ENCODE measurements at places on chromosomes 2 and 18. TPM values are rescaled to one million over a fixed set of nuclear protein-coding genes. Genes with fewer than 3 reads are reported as not detected.

C1GALT1C1L gene
- 0.68 TPM for total RNA-seq

VWC2L gene
- total RNA-seq: not detected

HSPE1 gene
- total RNA-seq: 32.8 TPM

DNAH6 gene
- total RNA-seq: 3.2 TPM

ERFE gene
- 5.9 TPM for total RNA-seq

ZNF385B gene
- total RNA-seq: 2.8 TPM

CAPN14 gene
- not detected for total RNA-seq

KLHL41 gene
- total RNA-seq: 4.9 TPM

DNAJC5G gene
- 0.33 TPM for total RNA-seq

ARHGAP15 gene
- 10.8 TPM for total RNA-seq

- no peak for DNase-seq
Measured at GRCh38 chr2:13141315-13141714, 424.6 kb downstream of the TRIB2 start.

DNA sequence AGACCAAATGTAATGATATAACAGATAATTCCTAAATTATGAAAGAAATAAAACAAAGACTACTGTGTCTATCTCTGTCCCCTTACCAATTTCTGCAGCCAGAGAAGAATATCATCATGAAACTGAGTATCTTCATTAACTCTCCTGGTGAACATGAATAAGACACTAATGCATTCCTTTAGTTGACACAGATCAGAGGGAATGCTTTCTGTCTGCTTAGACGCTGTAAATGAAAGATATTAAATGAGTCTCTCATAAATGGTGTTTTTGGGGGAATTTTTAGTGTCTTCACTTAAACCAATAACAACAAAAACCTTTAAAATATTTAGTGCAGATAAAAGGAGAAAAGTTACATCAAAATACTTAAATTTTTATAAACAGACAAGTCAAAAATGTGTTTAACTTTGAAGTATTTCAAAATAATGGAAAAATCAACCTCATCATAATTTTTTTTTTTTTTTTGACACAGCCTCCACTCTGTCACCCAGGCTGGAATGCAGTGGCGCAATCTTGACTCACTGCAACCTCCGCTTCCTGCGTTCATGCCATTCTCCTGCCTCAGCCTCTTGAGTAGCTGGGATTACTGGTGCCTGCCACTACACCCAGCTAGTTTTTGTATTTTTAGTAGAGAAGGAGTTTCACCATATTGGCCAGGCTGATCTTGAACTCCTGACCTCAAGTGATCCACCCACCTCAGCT, 16.0 kb downstream of the EPG5 start:
- DNase-seq: no peak

GRCh38 chr2:173028671-173029070, 47.0 kb upstream of the MAP3K20 start:
- no peak for DNase-seq

- DNase-seq: no peak
Measured at GRCh38 chr18:10374636-10375293, 79.7 kb upstream of the APCDD1 start.

DNA sequence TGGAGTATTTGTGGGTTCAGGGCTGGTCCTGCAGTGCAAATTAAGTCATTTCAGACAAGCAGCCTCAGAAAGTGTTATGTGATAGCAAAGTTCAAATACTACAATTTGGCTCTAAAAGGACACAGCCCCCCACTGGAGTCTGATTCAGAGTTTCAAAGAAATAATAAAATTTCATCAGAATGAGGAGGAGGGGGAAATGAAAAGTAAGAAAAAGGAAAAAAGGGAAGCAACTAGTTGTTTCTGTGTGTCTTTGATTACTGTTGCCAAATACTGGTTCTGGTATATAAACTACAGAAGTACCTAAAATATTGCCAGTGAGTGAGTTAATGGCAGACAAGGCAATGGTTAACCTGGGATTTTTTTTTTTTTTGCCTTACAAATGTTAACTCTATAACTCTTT, 773.9 kb downstream of the BCL11A start:
- DNase-seq: no peak

GRCh38 chr2:53768242-53768542, 588 bp downstream of the CHAC2 start:
- no peak for DNase-seq

DNA sequence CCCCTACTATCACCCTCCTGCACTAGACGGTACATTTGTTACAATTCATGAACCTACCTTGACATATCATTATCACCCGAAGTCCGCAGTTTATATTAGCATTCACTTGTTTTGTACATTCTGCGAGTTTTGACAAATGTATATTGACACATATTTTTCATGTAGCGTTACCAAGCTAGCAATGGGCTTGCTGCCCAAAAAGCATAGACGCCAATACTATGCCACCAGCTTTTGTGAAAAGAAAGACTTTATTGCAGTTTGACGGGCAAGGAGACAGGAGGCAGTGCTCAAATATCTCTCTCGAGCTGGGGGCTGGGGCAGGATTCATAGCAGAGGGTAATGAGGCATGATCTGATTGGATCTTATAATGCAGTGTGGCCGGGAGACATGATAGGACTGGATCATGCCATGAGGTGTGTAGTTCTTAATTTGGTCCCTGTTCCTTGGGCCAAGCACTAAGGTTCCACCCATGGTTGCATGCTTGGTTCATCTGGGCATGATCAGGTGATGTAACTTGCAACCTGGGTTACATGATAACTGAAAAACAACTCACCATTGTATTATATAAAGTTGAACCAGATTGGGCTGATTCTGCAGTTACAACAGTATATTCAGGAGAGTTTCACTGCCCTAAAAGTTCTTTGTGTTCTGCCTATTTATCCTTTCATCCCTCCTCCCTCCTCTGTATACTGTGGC, 162.3 kb downstream of the RTN4 start:
- DNase-seq: no peak

GRCh38 chr2:27379836-27380625, 503 bp downstream of the ZNF513 start:
- DNase-seq: peak; percentile 52

DNA sequence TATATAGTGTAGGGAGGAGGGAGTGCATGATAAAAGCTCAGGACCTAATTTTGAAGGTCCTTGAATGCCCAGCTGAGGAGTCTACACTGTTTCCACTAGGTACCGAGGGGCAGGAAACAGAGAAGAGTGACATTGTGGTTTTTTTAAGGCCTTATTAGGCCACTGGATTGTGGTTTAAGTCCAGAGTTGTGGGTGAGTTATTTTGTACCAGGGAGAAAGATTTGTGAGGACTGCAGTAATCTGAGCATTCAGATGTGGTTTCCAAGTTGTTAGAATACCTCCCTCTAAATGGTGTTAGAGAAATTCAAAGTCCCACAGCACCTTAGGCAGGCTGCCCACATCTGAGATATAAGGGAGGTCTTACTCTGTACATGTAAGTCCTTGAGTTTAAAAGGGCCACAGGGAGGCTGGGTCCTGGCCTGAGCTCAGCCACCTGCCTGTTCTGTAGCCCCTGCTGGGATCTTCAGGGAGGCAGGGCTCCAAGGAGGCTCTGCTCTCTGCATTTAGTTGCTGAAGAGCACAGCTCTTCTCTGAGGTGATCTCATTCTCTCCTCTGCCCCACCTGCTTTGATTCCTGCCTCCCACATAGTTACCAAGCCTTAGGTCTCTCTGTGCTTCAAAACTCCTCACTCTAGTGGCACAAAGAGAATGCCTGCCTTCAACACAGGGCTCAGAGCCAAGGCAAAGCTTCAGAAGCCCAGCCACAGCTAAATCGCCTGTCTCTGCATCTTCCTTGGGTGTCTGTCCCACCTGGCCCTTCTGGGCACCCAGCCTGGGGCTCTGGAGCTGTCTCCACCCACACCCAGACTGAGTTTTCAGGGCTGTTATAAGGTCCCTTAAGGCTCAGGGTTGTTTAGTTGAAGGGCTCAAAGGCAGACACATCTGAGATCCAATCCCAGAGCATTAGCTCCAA, 88.1 kb downstream of the VSNL1 start:
- no peak for DNase-seq

DNA sequence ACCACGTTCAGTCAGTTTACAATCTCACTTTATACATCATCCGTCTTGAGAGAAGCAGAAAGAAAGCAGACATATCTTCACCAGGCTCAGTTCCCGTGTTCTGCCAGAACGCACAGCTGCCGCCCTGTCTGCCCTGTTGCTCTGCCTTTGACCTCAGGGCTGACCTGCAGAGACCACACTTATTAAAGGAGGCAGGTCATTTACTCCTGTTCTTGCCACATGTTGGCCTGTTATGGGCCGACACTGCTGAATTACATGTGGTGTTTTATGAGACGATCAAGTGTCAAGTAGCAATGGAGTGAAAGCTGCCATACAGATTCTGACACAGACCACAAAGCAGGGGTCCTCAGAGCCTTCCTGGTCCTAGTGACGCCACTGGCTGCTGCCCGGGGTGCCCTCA, 232.2 kb downstream of the TTC32 start:
- no peak for DNase-seq

DNA sequence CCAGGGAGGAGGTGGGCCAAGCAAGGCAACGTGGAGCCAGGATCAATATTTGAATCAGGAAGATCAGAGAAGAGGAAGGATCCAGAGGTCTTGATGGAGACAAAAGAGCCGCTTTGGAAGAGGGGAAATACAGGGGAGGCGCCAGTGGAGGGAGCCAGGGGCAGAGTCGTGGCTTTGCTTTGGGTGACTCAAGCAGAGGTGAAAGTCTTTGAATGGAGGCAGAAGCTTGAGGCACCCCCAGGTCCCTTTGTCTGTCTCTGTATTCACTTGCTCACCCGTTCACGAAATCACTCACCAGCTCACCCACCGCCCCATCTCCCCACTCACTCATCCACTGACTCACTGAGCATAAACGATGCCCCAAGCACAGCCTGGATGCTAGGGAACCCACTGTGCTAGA, 134.1 kb downstream of the ACOXL start:
- DNase-seq: no peak

- no peak for DNase-seq
Measured at GRCh38 chr2:82339805-82340204, 2035.3 kb upstream of the LRRTM1 start.

GRCh38 chr2:230680463-230681170, 32.0 kb upstream of the CAB39 start:
- DNase-seq: no peak

GRCh38 chr2:27170581-27171337, 22.0 kb downstream of the TCF23 start:
- peak; percentile 15 for DNase-seq

DNA sequence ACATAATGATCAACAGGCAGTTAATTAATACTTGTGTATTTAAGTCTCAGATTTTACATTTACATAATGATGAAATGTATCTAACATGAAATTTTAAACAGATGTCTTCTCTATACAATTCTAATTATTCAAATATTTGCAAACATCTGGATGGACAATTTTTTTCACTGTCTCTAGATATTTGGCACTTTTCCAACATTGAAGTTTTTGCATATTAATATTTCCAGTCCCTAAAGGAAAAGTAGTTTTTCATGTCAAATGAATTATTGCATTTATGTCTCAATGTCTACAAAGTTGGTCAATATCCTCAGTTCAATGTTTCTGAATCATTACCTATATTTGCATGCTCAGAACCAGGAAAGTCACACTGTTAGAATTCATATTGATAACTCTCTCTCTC, 560.9 kb upstream of the PKDCC start:
- no peak for DNase-seq

Data from thyroid gland (tissue), 4 donors.